ENCODE measurements at places on chromosomes 4 and X. TPM values are rescaled to one million over a fixed set of nuclear protein-coding genes. Genes with fewer than 3 reads are reported as not detected.

GRCh38 chr4:173498771-173499170 is 31.3 kb downstream of the HAND2 start:
- H3K27me3 ChIP-seq, result peaks cover 42% of the 10 kb centered on the region
- no peak overlapping the region for H3K27ac ChIP-seq
- no peak for DNase-seq
- H3K4me1 ChIP-seq, result peaks cover 4% of the 10 kb centered on the region

DNA sequence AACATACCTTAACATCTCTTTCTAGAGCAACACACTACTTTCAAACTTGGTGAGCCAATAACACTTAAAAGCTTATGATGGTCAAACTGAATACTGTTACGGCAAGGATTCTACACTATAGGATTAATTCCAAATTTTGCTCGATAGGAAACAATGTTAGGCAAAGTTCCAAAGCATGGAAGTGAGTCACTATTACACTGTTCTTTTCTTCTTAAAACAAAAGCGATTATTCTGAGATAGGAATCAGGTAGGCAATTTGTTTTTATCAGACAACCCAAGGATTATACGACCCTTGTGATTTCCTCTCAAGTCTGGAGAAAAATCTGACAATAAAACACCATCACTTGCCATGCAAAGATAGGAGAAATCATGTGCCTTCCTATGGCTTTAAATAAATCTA is 81.5 kb downstream of the HUWE1 start:
- H3K4me1 ChIP-seq, result no peaks in the 10 kb centered on the region
- no peak overlapping the region for H3K27ac ChIP-seq
- H3K4me3 ChIP-seq, result no peak overlapping the region
- H3K36me3 ChIP-seq, result peaks cover 1% of the 10 kb centered on the region

- H3K4me3 ChIP-seq, result no peak overlapping the region
- H3K27me3 ChIP-seq, result no peaks in the 10 kb centered on the region
- peak; percentile 93 for DNase-seq
- H3K4me1 ChIP-seq, result peaks cover 39% of the 10 kb centered on the region
Measured at GRCh38 chr4:5758741-5759140, 47.7 kb downstream of the EVC start.

DNA sequence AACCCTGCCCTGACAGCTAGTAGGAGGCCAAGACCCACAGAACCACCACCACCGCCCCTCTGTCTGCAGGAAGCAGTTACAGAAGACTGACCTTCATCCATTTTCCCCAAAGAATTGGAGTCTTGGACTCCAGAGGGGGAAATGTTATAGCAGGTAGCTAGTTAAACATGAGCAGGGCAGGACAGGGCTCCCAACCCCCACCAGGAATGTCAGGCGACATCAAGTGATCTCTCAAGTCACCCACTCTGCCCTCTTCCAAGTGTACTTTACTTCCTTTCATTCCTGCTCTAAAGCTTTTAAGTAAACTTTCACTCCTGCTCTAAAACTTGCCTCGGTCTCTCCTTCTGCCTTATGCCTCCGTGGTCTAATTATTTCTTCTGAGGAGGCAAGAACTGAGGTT is 17.1 kb upstream of the AADAT start:
- no peak for DNase-seq
- no peaks in the 10 kb centered on the region for H3K36me3 ChIP-seq
- H3K4me1 ChIP-seq, result no peaks in the 10 kb centered on the region
- no peak overlapping the region for H3K4me3 ChIP-seq

DSPP gene
- not detected for polyA plus RNA-seq

DNA sequence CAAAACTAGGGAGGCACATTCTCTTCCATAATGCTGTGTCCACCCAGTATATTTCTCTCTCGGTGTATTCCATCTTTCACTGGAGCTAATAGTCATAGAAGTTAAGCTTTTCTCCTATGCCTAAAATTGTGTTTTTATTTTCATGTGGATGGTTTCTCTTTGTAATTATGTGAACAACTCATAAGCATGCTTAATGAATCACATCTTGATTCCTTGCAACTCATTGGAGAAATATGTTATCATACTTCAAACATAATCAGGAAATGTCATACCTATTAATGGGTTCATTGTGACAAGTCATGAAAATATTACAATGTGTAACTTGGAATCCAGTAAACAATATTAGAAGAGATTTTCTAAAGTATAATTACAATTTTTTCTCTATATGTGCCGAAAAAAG is 186.3 kb downstream of the SLC7A11 start:
- H3K27me3 ChIP-seq, result no peaks in the 10 kb centered on the region
- peaks cover 37% of the 10 kb centered on the region for H3K4me1 ChIP-seq
- H3K36me3 ChIP-seq, result no peaks in the 10 kb centered on the region
- peak overlapping the region; percentile 48 for H3K4me3 ChIP-seq

- H3K36me3 ChIP-seq, result peaks cover 4% of the 10 kb centered on the region
- H3K27ac ChIP-seq, result no peak overlapping the region
- H3K27me3 ChIP-seq, result no peaks in the 10 kb centered on the region
Measured at GRCh38 chr4:2570551-2571222, 34.2 kb downstream of the FAM193A start.

DNA sequence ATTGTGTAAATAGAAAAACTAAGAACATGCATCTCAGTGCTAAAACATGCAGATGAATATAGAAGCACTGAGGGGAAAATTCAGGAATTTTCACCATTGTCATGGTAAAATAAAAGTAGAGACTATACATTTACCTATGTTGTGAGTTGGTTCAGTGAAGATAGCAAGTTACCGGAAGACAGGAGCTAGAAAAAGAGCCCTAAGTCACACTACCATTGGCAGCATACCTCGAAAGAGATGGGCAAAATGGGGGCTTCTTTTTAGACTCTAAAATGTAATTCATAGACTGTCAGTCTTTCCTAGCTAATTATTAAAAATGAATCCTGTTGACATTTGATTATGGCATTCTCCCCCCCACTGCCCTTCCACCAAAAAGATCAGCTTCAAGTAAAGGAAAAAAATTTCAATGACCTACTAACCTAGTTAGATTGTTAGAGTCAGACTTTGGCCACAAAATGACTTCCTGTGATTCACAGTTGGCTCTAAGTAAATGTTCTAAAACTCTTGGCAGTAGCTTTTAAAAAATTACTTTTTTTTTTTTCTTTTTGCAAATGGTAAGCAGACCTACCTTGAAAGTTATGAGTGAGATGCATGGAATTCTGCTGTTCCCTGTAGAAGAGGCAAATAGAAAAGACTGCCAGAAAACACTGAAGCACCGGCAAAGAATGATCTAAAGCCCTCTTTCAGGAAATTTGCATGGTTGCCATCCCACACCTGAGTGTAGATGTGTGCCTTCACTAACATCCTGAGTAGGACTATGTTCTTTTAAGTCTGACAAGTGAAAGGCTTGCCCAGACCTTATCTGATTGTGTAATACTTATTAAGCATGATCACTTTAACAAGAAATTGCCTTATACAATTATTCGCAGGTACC is 26.4 kb upstream of the ARSJ start:
- DNase-seq, result peak; percentile 25
- peaks cover 17% of the 10 kb centered on the region for H3K4me1 ChIP-seq
- peak overlapping the region; percentile 31 for H3K4me3 ChIP-seq

PRSS48 gene
- polyA plus RNA-seq, result not detected

GRCh38 chr4:15702941-15703403 is at the start of gene BST1:
Gene BST1 (plus strand): TSS chr4:15703065. CDS start chr4:15703145, 80 bp downstream.
- no peaks in the 10 kb centered on the region for H3K36me3 ChIP-seq
- H3K27me3 ChIP-seq, result no peaks in the 10 kb centered on the region
- H3K4me1 ChIP-seq, result peaks cover 8% of the 10 kb centered on the region
- H3K4me3 ChIP-seq, result peak within 1 kb of the TSS; percentile 66

DNA sequence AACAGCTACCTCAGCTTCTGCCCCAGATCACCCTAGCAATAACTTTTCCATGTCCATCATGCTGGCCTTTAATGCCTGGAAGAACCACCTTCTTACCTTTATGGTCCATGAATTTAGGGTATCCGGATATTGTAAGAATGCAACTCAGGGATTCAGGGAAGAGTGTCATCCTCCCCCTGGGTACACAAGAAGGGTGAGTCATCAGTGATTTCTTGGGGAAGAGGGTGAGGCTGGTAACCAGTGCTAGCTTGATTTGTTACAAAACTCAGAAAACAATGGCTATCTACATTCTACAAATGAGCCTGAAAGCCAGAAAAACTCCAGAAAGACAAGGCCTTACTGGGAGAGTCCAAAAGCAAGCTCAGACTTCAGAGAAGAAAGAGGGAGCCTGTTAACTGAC is 10.4 kb upstream of the NALF2 start:
- H3K4me1 ChIP-seq, result peaks cover 11% of the 10 kb centered on the region
- peak overlapping the region; percentile 19 for H3K27ac ChIP-seq
- H3K36me3 ChIP-seq, result no peaks in the 10 kb centered on the region
- DNase-seq, result no peak
- H3K27me3 ChIP-seq, result no peaks in the 10 kb centered on the region

FAM47B gene
- polyA plus RNA-seq, result not detected

DNA sequence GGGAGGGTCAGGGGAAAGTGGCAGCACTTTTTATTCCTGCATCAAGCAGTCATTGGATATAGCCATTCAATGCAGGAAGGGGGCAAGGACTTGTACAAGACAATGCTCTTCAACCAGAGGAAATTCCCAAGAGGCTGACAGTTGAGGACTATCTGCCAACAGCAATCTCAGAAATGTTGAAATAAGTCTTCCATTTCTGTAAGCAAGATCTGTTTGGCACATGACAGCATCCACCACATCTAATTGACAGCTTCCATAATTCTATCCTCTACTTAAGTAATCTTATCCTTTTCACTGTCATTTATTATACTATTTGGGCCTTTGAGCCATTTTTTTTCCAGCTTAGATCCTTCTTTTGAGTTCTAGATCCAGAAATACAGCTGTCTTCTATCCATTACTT is 110.7 kb downstream of the CFAP299 start:
- H3K27me3 ChIP-seq, result no peaks in the 10 kb centered on the region
- H3K4me3 ChIP-seq, result no peak overlapping the region
- H3K27ac ChIP-seq, result no peak overlapping the region
- no peaks in the 10 kb centered on the region for H3K36me3 ChIP-seq

DNA sequence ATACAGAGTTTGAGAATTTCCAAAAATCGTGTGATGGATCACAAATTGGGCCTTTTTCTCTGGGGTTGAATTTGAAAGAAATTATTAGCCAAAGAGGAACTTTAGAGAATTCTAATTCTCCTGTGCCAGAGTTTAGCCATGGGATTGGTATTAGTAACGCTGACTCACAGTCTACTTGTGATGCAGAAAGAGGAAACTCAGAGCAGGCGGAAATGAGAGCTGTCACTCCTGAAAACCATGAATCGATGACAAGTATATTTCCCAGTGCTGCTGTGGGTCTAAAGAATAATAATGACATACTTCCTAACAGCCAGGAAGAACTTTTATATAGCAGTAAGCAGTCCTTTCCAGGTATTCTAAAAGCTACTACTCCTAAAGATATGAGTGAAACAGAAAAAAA is 64.9 kb downstream of the N4BP2 start:
- H3K4me1 ChIP-seq, result peaks cover 12% of the 10 kb centered on the region
- no peak overlapping the region for H3K4me3 ChIP-seq
- no peaks in the 10 kb centered on the region for H3K27me3 ChIP-seq
- DNase-seq, result peak; percentile 23
- no peaks in the 10 kb centered on the region for H3K36me3 ChIP-seq
- peak overlapping the region; percentile 56 for H3K27ac ChIP-seq

HELT gene
- not detected for polyA plus RNA-seq

DNA sequence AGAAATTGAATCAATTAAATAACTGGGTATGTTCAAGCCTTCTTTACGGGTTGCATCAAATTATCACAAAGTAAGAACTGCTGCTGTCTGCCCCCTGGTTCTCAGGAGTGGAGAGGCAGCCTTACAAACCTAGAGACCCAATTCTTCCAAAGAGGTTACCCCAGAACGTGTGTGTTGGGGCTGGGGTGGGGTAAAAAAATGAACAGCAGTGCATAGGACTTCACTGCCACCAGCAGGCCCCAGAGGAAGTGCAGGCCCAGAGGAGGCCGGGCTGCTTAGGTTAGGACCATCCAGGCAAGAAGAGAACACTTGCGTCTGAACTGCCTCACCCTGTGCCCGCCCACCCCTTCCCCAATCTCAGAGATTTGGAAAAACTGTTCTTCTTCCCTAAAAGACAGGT is 1.5 kb upstream of the NWD2 start:
- no peaks in the 10 kb centered on the region for H3K36me3 ChIP-seq
- no peak overlapping the region for H3K4me3 ChIP-seq
- H3K27me3 ChIP-seq, result peaks cover 35% of the 10 kb centered on the region
- no peak overlapping the region for H3K27ac ChIP-seq
- no peaks in the 10 kb centered on the region for H3K4me1 ChIP-seq

DNA sequence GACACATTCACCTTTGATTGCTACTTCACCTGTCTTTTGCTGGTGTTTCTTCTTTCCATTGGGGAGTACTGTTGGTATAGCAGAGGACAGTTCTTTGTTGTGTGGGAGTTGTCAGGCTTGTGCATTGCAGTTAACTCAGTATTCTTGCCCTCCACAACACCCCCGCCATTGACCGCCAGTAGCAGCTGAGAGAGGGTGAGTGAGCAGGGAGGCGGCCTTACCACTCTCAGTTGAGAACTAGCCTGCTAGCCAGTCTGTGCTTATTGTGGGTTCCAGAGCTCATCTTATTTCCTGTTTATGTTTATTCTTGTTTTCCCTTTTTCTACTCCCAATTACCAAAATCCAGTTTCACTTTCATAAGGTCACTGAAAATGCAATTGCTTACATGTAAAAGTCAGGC is 52.2 kb downstream of the STIM2 start:
- peaks cover 8% of the 10 kb centered on the region for H3K4me1 ChIP-seq
- H3K27me3 ChIP-seq, result no peaks in the 10 kb centered on the region
- H3K27ac ChIP-seq, result no peak overlapping the region
- no peaks in the 10 kb centered on the region for H3K36me3 ChIP-seq

- no peak overlapping the region for H3K27ac ChIP-seq
- no peaks in the 10 kb centered on the region for H3K36me3 ChIP-seq
- no peaks in the 10 kb centered on the region for H3K4me1 ChIP-seq
Measured at GRCh38 chrX:114774691-114775090, 190.8 kb downstream of the HTR2C start.

LRAT gene
- polyA plus RNA-seq, result 1.4 TPM

DNA sequence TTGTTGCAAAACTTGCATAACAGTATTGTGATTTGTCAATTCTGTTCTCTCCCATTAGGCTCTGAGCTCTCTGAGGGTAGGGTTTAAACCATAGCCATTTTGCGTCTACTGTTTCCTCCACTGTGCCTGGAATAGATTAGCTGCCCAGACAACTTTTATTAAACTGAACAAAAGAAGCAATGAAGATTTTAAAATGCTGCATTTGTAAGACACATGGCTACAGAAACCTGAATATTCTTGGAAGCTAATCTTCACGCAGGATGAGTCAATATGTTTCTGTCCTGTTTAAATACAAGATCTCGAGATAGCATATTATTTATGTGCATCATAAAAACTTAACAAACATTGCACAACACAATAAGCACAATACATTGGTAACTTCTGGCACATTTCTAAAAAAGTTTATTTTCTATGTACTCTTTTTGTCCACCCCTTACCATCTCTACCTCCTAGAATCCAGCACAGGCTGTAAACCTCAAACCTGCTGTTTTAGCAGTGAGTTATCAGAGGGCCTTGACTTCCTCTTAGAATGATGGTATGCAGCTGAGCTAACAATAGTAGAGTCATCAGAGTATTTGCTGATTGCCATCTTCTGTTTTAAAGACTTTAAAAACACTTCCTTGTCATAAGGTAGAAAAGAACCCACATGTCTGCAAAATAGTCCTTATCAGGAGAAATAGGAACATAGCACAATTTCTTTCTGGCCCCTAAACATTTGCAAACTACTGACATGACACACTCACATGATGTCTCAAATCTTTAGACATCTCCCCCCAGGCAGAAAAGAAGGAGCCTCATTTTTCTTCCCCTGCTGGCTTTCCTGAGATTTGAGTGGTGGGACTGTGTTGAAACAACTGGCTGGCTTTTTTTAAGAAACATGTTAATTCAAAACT is 10.6 kb upstream of the CCNG2 start:
- H3K27me3 ChIP-seq, result no peaks in the 10 kb centered on the region
- no peak for DNase-seq
- H3K36me3 ChIP-seq, result no peaks in the 10 kb centered on the region
- peak overlapping the region; percentile 18 for H3K27ac ChIP-seq
- H3K4me1 ChIP-seq, result peaks cover 11% of the 10 kb centered on the region
- no peak overlapping the region for H3K4me3 ChIP-seq

PRSS12 gene
- polyA plus RNA-seq, result 12.5 TPM

Data from keratinocyte (primary cell).